ENCODE measurements at places on chromosomes 6 and 20.

- H3K4me3 ChIP-seq = no peak overlapping the region
- no peaks in the 10 kb centered on the region for H3K36me3 ChIP-seq
- H3K4me1 ChIP-seq = 0 out of 2 replicates have a peak, but pooled peaks cover 1% of the 10 kb centered on the region
- no peak for DNase-seq
- no peaks in the 10 kb centered on the region for H3K27me3 ChIP-seq
Observed at GRCh38 chr6:82882363-82883023, 183.1 kb downstream of the UBE3D start.

DNA sequence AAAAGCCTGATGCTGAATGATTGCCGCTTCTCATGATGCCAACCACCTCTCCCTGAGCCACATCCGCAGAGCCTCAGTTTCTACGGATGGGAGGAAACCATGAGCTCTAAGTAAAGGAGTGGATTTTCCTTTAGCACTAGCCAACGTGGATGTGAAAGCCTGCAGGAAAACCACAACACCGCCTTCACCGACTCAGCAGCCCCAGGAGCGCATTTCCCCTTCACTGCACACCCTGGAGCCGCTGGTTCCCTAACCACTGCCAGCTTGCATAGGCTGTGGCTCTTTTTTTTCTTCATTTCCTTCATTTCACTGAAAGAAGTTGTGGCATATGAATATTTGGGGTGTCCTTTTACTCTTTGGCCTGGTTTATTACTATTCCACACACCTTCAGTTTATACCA, 50.5 kb upstream of the SSTR4 start:
- no peak overlapping the region for H3K4me3 ChIP-seq
- DNase-seq = no peak
- no peaks in the 10 kb centered on the region for H3K4me1 ChIP-seq
- H3K27me3 ChIP-seq = peaks cover 36% of the 10 kb centered on the region

GRCh38 chr6:147906361-147906760, 397.9 kb downstream of the SAMD5 start:
- no peak for DNase-seq
- H3K36me3 ChIP-seq = no peaks in the 10 kb centered on the region
- no peaks in the 10 kb centered on the region for H3K27me3 ChIP-seq
- no peaks in the 10 kb centered on the region for H3K4me1 ChIP-seq
- no peak overlapping the region for H3K4me3 ChIP-seq
- no peak overlapping the region for H3K27ac ChIP-seq

- no peak for DNase-seq
- no peak overlapping the region for H3K27ac ChIP-seq
- H3K27me3 ChIP-seq = peaks cover 7% of the 10 kb centered on the region
- no peak overlapping the region for H3K4me3 ChIP-seq
- H3K4me1 ChIP-seq = no peaks in the 10 kb centered on the region
Observed at GRCh38 chr6:170163405-170164170, 127.3 kb downstream of the DLL1 start.

GRCh38 chr6:72040111-72040510, 153.8 kb downstream of the RIMS1 start:
- no peak overlapping the region for H3K4me3 ChIP-seq
- no peak overlapping the region for H3K27ac ChIP-seq
- no peaks in the 10 kb centered on the region for H3K27me3 ChIP-seq
- DNase-seq = no peak
- no peaks in the 10 kb centered on the region for H3K4me1 ChIP-seq
- H3K36me3 ChIP-seq = no peaks in the 10 kb centered on the region

- no peak for DNase-seq
- no peak overlapping the region for H3K27ac ChIP-seq
- H3K36me3 ChIP-seq = no peaks in the 10 kb centered on the region
Observed at GRCh38 chr6:141539617-141540016, 593.1 kb upstream of the GJE1 start.

DNA sequence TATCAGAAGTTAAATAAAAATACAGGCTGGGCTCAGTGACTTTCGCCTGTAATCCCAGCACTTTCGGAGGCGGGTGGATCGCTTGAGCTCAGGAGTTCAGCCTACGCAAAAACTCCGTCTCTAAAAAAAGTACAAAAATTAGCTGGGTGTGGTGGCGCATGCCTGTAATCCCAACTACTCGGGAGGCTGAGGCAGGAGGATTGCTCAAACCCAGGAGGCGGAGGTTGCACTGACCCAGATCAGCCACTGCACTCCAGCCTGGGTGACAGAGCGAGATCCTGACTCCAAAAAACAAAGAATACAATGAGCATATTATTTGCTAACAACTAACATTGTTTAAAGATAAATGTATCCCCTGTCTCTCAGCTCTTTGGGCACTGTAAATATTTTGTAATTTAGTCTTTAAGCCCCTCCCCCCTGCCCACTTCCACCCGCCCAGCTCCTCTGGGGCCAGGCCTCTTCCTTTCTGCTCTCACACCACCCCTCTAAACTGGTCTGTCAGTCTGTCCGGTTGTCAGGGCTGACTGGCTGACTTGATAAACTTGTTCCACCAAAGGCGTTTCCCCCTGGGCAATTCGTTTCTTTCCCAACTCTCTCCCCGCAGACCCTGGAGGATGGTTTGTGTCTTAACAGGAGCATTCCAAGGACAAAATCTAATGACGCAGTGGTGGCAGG, 62.4 kb upstream of the QKI start:
- no peak overlapping the region for H3K4me3 ChIP-seq
- H3K4me1 ChIP-seq = peaks cover 26% of the 10 kb centered on the region
- H3K27ac ChIP-seq = no peak overlapping the region
- H3K27me3 ChIP-seq = no peaks in the 10 kb centered on the region
- DNase-seq = no peak
- H3K36me3 ChIP-seq = no peaks in the 10 kb centered on the region

- no peaks in the 10 kb centered on the region for H3K36me3 ChIP-seq
- no peak for DNase-seq
Observed at GRCh38 chr20:2865630-2866029, 7.7 kb upstream of the PTPRA start.

DNA sequence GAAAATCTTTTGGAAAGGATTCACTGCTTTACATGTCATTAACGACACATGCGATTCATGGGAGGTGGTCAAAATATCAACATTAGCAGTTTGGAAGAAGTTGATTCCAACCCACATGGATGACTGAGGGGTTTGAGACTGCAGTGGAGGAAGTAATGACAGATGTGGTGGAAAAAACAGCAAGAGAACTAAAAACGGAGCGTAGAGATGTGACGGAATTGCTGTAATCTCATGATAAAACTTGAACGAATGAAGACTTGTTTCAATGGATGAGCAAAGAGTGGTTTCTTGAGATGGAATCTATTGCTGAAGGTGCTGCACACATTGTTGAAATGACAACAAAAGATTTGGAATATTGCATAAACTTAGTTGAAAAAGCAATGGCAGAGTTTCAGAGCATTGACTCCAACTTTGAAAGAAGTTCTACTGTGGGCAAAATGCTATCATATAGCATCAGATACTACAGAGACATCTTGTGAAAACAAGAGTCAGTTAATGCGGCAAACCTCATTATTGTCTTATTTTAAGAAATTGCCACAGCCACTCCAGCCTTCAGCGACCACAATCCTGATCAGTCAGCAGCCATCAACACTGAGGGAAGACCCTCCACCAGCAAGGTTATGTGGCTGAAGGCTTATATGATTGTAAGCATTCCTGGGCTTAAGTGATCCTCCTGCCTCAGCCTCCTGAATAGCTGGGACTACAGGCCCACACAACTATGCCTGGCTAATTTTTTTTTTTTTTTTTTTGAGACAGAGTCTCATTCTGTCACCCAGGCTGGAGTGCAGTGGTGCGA, 19.2 kb downstream of the SRSF3 start:
- no peak overlapping the region for H3K4me3 ChIP-seq
- H3K4me1 ChIP-seq = peaks cover 10% of the 10 kb centered on the region
- peaks cover 3% of the 10 kb centered on the region for H3K36me3 ChIP-seq
- H3K27me3 ChIP-seq = no peaks in the 10 kb centered on the region
- DNase-seq = no peak

GRCh38 chr20:57265336-57265996, 975 bp downstream of the BMP7 start:
- peaks cover 82% of the 10 kb centered on the region for H3K27me3 ChIP-seq
- no peaks in the 10 kb centered on the region for H3K4me1 ChIP-seq
- no peaks in the 10 kb centered on the region for H3K36me3 ChIP-seq

DNA sequence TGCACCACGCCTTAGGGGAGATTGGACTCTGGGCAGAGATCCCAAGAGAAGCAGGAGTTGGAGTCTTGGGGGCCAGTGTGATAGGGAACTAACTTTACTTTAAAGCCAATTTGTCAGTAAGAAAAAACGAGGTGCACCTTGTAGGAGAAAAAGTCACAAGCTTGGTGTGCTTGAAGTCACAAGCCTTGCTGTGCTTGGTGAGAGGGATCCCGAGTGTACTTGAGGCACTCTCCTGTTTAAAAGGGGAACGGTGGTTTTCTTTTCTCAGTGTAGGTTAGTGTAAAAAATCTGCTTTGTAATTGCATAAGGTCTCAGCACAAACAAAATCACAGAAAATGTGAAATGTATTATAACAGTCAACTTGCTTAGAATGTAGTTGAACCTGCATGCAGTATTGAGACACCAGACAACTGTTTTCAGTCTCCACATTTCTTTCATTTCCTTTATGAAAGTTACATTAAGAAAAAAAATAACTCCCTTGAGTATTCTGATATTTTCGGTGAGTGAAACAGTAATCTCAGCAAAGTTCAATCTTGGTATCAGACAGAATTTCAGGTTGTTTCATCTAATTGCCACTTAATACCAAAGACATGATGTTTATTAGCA, 111.1 kb upstream of the DUSP22 start:
- H3K27ac ChIP-seq = no peak overlapping the region
- no peaks in the 10 kb centered on the region for H3K4me1 ChIP-seq
- no peaks in the 10 kb centered on the region for H3K36me3 ChIP-seq
- DNase-seq = no peak
- no peak overlapping the region for H3K4me3 ChIP-seq

DNA sequence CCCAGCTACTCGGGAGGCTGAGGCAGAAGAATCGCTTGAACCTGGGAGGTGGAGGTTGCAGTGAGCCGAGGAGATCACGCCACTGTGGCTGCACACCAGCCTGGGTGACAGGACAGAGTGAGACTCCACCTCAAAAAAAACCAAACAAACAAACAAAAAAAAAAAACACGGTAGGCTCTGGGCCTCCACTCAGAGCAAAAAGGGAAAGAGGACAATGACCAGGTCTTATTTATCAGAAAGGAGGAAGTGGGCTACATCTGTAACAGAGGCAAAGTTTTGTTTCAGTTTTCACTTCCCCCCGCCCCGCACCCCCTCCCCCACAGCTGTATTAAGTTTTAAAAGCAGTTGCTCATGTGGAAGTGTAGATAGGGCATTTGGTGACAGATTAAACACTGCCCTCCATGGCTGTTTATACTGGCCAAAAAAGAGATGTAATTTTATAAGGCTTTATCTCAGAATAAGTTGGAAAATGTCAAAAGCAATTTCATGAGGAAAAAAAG, 114.6 kb downstream of the RCAN2 start:
- no peaks in the 10 kb centered on the region for H3K4me1 ChIP-seq
- DNase-seq = no peak
- no peaks in the 10 kb centered on the region for H3K27me3 ChIP-seq
- H3K27ac ChIP-seq = no peak overlapping the region
- no peak overlapping the region for H3K4me3 ChIP-seq

GRCh38 chr6:73688351-73688750, 7.7 kb upstream of the CD109 start:
- no peak overlapping the region for H3K4me3 ChIP-seq
- no peaks in the 10 kb centered on the region for H3K27me3 ChIP-seq
- H3K4me1 ChIP-seq = no peaks in the 10 kb centered on the region
- H3K27ac ChIP-seq = no peak overlapping the region
- DNase-seq = peak; percentile 37

- no peaks in the 10 kb centered on the region for H3K27me3 ChIP-seq
- peaks cover 12% of the 10 kb centered on the region for H3K4me1 ChIP-seq
- DNase-seq = no peak
- H3K27ac ChIP-seq = no peak overlapping the region
- no peaks in the 10 kb centered on the region for H3K36me3 ChIP-seq
Observed at GRCh38 chr6:110950440-110950839, 8.1 kb upstream of the GTF3C6 start.
